ENCODE measurements at places on chromosomes 3 and 15. TPM values are rescaled to one million over a fixed set of nuclear protein-coding genes. Genes with fewer than 3 reads are reported as not detected.
A peak's percentile ranks its signal among the peaks of the same experiment; 100 is the strongest.

GRCh38 chr15:98943051-98943508 lies 64.5 kb downstream of the PGPEP1L start:
- no peak for DNase-seq

DNA sequence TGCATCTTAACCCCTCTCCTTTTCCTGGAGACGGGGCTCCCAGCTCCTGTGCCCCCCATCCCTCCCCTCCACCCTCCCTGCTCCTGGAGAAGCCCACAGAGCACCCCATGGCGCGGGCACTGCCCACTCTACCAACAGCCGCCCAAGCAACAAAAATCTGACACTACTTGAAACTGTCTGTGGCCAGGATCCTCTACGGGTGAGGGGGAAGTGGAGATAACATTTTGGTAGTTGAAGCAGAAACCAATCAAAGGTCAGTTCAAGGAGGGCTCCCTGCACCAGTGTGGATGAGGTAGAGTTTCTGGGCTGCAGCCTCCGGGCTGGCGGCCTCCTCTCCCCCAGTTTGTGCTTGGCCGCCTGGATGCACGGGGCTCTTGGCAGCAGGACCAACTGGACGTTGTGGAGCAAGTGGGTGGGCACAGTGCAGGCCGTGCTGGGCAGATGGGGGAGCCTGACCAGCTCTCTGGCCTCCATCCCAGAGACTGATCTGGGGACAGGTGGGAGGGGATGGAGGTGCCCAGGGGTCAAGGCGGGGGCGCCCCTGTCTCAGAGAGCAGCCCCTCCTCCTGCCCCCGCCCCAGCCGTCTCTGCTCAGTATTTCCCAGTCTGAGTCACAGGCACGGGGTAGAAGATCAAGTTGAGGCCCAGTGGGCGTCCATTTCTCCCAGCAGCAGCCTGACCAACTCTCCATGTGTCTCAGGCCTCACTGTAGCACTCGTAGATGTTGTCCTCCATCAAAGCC lies 12.8 kb downstream of the H1-8 start:
- DNase-seq = no peak

- DNase-seq = no peak
Observed at GRCh38 chr3:175608356-175608755, 749.2 kb downstream of the NAALADL2 start.

Gene ANKRD34C
- polyA plus RNA-seq = 0.12 TPM

Gene NPHP3
- 58.8 TPM for polyA plus RNA-seq

Gene LRTM1
- polyA plus RNA-seq = 0.10 TPM

DNA sequence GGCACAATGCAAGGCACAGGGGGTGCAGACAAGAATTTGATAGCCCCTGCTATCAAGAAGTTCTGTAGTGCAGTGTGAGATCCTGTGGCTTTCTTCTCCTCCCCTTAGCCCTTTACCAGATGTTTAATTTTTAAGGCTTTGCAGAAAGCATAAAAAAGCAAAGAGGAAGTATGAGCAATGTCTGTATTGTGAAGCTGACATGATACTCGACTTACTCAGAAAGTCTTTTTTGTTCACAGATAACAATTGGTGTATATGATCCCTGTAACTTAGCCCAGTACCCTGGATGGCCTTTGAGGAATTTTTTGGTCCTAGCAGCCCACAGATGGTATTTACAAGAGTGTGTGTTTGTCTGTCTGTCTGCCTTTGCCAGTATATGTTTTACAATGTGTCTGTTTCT lies 58.9 kb downstream of the ATG7 start:
- no peak for DNase-seq

Gene EPHB1
- polyA plus RNA-seq = 5.9 TPM

DNA sequence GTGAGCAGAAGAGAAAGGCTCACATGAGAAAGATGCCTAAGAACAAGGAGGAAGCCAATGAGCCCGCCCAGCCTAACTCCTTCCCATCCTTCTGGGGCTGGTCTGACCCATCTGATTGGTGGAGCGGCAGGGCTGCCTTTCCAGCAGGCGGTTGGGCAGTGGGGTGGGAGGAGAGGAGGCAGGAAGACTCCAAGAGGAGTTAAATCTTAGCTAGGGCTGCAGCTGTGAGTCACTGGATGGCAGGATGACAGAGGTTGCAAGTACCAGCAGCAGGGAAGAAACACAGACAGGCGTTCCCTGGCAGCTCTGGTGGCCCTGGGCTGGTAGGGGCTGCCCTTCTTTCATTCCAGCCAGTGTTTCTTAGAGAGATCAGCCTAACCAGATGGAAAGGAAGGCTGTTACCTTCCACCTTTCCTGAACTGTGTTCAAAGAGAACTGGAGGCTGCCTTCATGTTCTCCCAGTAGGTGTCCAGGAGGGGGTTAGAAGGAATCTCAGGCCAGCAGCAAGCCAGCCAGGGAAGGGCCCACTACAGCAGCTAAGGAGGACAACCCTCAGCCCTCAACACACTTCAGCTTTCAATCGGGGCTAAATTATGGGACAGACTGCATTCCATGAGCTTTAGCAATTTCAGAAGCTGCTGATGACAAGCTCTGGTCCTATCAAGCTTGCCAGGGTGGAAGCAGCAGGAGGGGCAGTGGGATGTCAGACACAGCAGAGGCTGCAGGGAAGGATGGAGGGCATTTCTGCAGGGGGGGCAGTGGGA lies 50.3 kb downstream of the CHSY1 start:
- peak; percentile 79 for DNase-seq

Measured in renal pelvis (tissue), 12 donors.